Inflammatory macrophage (primary cell): ENCODE measurements at places on chromosomes 6 and 20.

DNA sequence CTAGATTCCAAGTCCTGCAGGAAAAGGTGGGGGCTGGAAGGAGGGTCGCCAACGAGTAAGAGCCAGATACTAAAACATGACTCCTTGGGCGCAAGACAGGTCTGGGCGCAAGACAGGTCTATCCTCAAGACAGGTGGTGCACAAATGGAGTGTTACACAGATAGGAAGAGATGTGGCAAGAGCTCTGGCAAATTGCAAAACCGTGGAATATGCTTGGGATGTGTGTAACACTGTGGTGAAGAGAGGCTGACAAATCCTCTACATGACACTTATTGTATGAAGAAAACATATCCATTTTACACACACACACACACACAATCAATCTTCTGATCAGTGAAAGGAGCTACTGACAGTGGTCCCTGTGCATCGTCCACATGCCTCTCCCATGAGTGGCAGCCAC is 77.6 kb downstream of the TBC1D7 start:
- DNase-seq: peak; percentile 11

DNA sequence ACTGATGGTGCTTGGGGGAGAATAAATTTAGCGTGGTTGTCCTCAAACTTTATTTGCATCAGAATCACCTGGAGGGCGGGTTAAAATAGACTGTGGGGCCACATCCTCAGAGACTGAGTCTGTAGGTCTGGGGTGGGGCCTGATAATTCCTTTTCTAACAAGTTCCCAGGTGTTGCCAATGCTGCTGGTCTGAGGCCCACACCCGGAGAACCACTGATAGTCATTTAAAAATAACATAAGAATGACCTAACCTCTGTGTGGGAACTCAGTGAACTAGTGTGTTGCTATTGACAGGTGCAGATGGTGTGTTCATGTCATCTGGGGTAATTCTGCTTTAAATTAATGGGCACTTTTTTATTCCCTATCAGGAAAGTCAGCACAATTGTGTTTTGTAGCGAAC is 64.8 kb downstream of the RTN4IP1 start:
- DNase-seq: no peak

- no peak for DNase-seq
Observed at GRCh38 chr6:29726001-29726400, 2.8 kb downstream of the HLA-F start.

DNA sequence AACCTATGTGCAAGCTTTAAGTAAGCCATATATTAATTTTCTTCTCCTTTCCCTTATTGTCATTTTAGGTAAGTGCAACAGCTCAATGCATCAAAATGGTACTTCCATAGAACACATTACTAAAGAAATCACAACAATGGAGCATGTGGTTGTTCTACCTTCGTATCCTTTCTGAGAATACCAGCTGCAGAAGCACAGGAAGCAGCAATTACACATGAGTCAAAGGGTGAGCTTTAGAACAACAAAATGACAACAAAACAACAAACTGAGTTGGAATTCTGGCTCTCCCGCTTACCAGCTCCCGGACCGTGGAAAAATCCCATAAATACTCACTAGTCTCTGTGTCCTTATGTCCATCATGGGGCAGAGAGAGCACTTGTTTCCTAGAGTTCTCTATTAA is 108.9 kb downstream of the BCAS1 start:
- no peak for DNase-seq

DNA sequence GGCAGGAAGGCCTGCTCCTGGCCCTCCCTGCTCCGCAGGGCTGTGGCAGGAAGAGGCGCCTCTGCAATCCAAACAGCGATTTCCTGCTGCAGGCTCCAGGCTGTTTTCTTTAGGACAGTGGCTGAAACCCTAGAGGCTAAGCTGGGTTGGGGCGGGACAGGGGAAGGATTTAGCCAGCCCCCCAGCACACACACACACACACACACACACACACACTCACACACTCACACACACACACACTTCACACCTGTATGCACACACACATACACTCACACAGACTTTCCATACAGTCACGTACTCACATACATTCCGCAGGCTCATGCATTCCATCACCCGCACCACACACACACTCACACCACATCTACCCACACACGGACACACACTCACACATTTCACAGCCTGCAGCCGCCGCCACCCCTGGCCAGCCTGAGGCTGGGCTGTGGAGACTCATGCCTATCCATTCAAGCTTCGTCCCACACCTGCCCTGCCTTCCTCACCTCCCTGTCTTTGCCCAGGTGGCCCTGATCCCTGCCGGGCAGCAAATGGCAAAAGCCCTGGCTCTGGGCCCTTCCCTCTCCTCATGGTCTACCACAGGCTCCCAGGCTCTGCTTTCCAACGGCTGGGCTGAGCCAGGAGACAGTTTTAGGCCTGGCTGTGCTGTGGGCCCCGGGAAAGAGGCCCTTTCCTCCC is 17.9 kb downstream of the MDFI start:
- no peak for DNase-seq
